ENCODE measurements at places on chromosomes 5 and 9.

DNA sequence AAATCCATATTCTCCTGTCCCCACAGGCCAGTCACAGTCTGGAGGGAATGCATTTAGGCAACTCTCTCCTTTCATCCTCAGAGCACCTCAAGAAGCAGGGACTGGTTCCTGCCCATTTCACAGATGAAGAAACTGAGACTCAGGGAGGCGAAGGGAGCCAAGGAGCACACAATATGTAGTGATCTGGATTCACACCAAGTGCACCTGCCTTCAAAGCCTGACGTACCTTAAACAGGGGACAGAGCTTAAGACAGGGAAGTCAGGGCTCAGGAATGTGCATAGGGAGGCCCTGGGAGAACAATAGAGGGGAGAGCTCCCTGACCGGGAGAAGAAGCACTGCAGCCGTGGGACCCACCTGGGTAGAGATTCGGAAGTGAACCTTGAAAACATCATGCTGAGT lies 83.0 kb downstream of the GABBR2 start:
- DNase-seq = no peak

DNA sequence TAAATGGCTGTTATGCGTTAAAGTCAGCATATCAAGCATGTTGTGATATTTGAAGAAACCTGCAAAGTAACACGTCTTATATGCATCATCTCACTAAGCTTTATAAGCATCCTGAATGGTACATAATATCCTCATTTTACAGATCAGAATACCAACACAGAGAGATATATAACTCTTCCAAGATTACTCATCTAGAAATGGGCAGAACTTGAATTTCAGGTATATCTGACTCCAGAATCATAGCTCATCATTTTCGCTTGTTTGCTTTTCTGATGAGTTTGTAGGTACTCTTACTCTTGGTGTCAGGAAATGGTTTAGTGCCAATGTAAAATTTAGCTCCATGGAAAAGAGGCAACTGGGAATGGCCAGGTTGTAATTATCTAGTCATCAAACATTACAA lies 232.3 kb upstream of the ANKH start:
- no peak for DNase-seq

GRCh38 chr5:141942185-141942857 lies 15.7 kb downstream of the PCDH12 start:
- no peak for DNase-seq

DNA sequence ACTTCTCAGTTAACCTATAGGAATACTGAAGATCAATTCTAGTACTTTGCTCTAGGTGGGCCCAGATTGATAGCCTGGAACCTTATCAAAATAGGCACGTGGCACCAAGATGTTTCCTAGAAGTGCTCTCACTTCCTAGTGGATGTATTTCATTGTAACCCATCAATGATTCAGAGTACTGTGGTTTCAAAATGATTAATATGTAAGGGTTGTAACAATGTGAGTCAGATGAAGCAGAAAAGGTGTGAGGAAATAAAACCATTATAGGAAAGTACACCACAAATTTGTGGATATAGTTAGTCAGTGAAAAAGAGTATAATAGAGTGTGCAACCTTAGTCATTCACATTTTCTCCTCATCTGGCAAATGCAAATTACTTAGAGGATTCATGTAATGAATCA lies 177.3 kb upstream of the FST start:
- DNase-seq = no peak

GRCh38 chr9:70789086-70789485 lies 332.3 kb downstream of the TRPM3 start:
- no peak for DNase-seq

GRCh38 chr9:7370381-7370780 lies 429.2 kb downstream of the DMAC1 start:
- no peak for DNase-seq

DNA sequence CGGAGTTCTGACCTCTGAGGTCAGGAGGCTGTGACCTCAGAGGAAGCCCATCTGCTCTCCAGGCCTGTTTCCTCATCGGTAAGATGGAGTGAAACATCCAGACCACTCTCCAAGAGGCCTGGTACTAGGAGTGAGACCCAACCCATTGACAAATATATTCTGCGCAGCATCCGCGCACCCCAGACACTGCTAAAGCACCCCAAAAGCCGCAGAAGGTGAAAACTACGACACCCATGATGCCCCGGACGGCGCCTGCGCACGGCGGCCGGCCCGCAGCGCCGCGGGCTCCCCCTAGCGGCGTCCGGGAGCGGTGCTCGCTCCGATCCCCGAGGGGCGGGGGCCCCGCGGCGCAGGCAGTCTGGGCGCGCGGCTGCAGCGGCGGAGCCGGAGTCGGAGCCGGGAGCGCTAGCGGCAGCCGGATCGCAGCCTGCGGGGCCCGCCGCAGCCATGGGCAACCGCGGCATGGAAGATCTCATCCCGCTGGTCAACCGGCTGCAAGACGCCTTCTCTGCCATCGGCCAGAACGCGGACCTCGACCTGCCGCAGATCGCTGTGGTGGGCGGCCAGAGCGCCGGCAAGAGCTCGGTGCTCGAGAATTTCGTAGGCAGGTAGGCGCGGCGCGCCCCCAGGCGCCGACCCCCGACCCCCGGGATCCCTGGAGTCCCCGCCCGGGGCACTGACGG lies at the start of gene DNM1:
DNM1 (plus strand) TSS at position 356 of the 683 bp plus-strand sequence; CDS start at position 448, 92 bp downstream.
- peak; percentile 47 for DNase-seq

- DNase-seq = no peak
These were observed 18.9 kb upstream of the PFDN1 start for GRCh38 chr5:140321796-140322195.

- DNase-seq = no peak
These were observed 182.9 kb downstream of the CD180 start for GRCh38 chr5:67013719-67014118.

- peak; percentile 5 for DNase-seq
These were observed 13.5 kb upstream of the ANKRD18B start for GRCh38 chr9:33510262-33511183.

DNA sequence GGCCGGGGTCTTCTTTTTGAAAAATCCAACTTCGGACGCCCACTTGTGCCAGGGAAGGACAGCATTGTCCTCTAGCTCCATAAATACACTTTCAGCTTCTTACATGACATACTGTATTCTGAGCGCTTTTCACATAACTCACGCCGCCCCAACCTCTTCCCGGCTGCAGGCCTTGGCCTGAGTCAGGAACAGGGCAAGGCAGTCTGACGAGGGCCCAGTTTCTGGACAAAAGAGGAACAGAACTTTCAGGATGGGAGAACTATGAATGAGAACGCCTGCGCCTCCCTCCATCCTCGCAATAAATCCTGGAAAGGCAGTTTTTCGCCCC lies 650 bp downstream of the DCTN4 start:
- DNase-seq = no peak

GRCh38 chr5:92552206-92553160 lies 1028.5 kb downstream of the NR2F1-AS1 start:
- no peak for DNase-seq

DNA sequence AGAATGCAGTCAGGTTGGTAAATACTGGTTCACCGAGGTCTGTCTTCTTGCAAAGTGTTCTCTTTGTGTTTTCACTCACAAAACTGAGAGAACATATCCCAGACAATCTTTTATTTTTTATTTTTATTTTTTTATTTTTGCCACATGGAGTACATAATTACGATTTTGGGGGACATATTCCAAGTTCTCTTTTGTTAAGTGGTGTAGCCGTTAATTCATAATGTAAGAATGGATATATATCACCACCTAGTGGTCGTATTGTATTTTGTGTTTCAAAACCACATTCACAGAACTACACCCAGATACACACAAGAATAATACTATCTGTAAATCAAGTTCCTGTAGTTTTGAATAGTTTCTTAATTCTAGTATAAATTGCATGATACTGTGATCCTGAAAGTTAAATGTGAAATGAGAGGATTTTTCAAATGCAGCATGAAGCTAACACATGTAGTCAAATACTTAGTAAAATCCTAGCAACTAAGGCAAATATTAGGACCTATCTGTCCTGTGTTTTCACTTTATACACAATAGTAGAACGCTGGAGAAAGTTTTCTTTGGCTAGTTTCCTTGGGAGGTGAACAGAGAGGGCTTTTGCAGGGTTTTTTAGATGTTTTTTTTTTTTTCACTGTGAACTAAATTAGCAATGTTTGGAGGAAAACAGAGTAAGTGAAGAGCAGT lies 92.7 kb downstream of the VCAN start:
- no peak for DNase-seq

GRCh38 chr5:143148771-143149170 lies 254.7 kb downstream of the NR3C1 start:
- DNase-seq = no peak

GRCh38 chr5:131488463-131488862 lies 146.6 kb downstream of the RAPGEF6 start:
- DNase-seq = no peak

GRCh38 chr9:70902692-70903131 lies 218.7 kb downstream of the TRPM3 start:
- DNase-seq = no peak

Data from stimulated activated CD8-positive, alpha-beta memory T cell treated with anti-CD3 and anti-CD28 coated beads, Interleukin-7, amount 100 ng/mL, for 1 hour (primary cell).